ENCODE measurements at places on chromosomes 6 and 20.

DNA sequence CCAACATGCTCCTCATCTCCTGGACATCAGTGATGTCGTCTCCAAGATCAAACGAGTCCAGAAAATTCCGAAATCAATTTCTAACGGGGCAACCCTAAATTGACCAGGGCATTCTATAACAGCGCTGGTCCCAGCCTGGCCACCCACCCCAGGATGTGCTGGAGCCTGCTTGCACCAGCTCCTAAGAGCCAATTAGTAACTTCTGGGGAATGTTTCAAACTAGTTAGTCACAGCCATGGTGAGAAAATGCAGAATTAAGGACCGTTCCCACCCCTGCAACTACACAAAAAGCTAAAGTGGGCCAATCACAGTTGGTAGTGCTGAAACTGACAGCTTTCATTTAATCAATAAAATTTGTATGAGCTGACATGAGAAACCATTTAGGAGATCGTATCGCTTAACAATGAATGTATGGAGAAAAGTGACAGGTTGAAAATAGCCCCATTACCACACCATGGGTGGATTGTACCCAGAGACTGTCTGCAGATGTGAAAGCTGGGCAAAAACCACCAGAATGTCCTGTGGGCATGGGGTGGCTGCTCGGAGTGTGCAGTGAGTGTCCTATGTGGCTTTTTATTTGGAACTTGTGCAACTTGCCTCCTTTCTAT is 165.7 kb upstream of the AFDN start:
- no peak for DNase-seq

DNA sequence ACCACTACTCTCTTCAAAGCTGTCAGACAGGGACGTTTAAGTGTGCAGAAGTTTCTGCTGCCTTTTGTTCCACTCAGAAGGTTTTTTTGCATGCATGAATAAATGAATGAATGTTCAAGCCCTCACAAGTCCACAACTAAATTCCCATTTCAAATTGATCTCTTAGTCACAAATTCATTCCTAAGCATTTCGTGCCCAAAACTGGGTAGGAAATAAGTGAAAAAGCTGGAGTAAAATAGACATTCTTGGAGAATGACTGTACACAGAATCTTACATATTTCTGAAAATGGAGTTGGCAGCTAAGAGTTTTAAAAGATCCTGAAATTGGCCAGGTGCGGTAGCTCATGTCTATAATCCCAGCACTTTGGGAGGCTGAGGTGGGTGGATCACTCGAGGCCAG is 117.6 kb downstream of the PERP start:
- DNase-seq, result no peak

DNA sequence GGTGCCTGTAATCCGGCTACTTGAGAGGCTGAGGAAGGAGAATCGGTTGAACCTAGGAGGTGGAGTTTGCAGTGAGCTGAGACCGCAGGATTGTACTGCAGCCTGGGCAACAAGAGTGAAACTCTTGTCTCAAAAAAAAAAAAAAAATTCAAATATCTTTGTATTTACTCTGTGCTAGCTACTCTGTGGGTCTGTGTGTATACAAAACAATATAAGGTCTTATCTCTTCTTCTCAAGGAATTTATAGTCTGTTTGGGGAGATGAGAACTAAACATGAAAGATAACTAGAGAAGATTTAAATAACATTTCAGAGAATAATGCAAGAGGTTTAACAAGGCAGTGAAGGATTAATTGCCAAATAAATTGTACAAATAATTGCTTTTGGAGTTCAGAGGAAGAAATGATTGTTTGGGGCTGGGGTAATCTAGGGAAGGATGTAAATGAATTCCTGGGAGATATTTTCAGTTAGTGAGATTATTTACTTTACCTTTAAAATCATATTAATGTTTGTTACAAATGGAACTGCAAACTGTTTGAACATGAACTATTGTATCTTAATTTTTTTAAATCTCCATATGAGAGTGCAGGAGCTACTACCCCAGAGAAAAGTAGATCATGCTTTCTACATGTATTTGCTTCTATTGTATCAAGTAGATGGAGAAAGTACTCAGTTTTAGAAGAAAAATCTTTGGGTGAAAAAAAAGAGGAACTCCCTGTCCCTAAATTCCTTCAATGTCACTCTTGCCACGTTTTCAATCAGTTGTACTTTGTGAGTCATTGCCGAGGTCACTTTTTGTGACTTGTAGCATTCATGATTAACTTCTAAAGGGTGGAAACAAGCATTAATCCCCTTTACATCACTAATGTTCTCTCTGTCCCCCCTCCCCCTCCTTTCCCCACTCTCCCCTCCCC is 39.0 kb downstream of the NCOA3 start:
- DNase-seq, result no peak

GRCh38 chr20:25009218-25010145 is 16.9 kb upstream of the APMAP start:
- no peak for DNase-seq

DNA sequence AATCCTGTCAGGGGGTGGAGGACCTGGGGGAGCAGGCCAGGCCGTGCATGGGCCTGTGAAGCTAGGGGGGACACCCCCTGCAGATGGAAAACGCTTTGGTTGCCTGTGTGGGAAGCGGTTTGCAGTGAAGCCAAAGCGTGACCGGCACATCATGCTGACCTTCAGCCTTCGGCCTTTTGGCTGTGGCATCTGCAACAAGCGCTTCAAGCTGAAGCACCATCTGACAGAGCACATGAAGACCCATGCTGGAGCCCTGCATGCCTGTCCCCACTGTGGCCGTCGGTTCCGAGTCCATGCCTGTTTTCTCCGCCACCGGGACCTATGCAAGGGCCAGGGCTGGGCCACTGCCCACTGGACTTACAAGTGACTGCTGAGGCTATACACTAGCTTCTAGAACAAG is 1.8 kb downstream of the ZBTB9 start:
- no peak for DNase-seq

- no peak for DNase-seq
Measured at GRCh38 chr6:125738276-125738675, 11.2 kb upstream of the HEY2 start.

DNA sequence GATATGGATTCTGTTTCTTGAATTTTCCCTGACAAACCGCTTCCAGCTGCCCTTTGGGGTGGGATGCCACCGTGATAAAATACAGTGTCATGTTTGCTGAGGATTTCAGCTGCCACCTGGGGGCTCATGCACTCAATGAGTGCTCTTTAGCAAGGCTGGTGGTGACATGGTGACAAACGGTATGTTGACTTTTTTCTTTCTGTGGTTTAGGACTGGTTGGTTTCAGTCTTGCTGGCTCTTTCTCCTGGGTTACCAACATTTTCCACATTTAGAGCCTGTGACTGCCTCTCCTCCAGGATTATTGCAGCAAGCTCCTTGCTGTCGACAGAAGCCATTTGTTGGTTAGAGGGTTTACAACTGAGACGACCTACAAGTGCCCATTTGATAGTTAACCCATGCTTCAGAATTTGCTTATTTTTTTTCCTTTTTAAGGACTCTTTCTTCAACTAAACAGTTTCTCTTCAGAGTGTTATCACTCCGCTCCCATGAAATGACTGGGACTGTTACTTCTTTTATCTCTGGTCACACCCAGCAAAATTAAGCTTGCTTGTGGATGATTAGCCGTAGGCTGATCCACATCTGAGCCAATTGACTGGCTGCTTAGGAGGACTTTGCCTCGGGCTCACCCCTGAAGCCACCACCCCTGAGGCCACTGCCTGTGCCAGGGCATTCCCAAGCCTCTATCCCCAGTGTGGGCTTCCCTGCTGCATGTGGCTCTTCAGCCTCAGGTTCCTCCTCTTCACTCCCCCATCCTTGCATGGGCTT is 48.4 kb upstream of the CDYL start:
- no peak for DNase-seq

GRCh38 chr20:38441916-38442315 is 6.8 kb upstream of the SNHG17 start:
- no peak for DNase-seq

DNA sequence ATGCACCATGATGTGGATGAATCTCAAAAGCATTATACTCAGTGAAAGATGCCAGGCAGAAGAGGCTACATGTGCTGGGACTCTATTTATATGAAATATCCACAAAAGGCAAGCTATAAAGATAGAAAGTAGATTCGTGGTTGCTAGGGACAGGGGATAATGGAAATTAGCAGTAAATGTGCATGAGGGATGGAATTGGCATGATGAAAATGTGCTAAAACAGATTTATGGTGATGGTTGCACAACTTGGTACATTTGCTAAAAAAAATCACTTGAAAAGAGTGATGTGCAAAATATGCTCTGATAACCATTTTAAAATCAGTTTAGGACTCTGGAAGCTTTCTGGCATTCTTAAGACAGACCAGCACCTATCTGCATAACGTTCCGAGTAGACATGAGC is 61.6 kb downstream of the ALDH8A1 start:
- no peak for DNase-seq

DNA sequence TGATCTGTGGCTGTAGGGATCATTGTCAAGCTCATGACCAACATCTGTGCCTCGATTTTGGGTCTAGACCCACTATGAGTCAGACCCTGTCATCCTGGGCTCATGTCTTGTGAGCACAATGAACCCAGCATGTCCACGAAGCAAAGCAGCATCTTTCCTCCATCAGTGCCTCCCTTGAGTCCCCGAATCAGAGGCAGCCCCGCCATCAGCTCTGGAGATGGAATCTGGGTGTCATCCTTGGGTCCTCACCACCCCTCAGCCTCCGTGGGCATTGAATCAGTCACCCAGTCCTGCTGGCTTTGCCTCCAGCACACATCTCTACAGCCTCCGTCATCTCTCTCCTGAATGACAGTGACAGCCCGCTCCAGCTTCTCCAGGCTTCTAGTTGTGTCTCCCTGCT is 56.9 kb downstream of the CHMP4B start:
- DNase-seq, result no peak

- DNase-seq, result no peak
Measured at GRCh38 chr6:142913036-142913510, 31.9 kb downstream of the HIVEP2 start.

DNA sequence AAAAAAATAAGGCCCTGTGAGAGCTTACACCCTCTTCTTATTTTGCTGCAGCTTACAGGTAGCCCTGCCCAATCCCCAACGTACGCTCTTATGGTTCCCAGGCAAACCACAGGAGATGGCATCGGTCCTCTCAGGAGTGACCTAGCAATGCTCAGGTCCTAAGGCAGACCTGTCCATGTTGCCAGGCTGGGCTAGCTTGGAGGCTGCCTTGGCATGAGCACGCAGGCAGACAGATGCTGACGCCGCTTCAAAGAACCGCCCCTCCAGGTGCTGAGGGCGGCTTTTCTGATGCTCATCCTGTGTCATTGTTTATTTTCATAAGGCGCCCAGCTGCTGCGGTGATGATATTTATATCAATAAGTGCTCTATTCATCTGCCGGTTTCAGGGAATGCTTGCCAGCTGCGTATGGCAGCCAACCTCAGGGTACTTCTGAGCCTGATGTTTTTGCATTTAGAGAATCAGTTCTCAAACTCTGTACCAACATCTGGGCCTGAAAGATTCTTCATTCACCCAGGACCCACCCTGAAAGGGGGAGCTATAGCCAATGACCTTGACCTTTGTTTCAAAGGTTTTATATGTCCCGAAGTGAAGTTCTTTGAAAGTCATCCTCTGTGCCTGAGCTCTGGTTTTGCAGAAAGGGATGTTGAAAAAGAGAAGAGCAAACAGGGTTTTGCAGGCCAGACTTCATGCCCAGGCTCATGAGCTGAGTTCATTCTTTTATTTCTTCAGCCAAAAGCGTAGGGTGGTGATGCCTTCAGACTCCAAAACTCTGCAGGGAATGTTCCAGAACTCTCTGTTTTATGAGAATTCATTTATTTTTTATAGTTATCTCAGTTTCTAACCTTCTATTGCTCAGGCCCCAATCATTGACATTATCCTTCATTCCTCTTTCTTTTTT is 475.6 kb upstream of the CHD6 start:
- no peak for DNase-seq

GRCh38 chr20:42553374-42553773 is 636.3 kb downstream of the PTPRT start:
- no peak for DNase-seq

- no peak for DNase-seq
Measured at GRCh38 chr6:147029923-147030322, 174.3 kb upstream of the STXBP5 start.

- no peak for DNase-seq
Measured at GRCh38 chr6:122628714-122629113, 18.5 kb downstream of the PKIB start.

GRCh38 chr6:117267054-117267347 is 1.6 kb downstream of the VGLL2 start:
- DNase-seq, result no peak

DNA sequence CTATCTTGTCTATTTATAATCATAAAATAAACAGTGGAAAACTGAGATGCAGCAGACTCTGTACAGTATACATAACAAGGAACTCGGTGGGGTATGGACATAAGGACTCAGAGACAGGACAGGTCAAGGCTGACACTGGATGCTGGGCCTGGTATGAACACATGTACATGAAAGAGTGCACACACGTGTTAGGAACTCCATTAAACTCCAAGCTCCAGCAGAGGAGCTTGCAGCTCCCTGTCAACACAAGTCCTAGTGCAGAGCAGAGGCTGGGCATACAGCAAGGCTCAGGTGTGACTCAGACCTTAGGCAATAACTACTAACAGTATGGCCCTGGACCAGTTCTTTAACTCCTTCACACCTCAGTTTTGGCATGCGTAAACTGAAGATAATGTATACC is 17.1 kb downstream of the NAPB start:
- DNase-seq, result no peak

DNA sequence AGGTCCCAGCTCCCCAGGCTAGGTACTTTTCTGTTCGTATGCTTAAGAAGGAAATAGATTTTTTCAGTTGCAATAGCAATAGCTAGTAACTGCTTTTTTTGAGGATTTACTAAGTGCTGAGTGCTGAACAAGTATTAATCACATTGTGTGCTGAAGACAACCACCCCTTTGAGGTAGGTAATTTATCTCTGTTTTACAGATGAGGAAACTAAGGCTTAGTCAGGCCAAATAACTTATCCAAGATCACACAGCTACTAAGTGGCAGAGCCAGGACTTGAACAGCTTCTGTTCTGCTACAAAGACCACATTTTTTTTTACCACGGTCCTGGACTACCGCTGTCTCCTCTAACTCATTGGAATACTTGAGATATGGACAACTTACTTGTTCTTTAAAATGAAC is 39.8 kb downstream of the LRRN4 start:
- no peak for DNase-seq

DNA sequence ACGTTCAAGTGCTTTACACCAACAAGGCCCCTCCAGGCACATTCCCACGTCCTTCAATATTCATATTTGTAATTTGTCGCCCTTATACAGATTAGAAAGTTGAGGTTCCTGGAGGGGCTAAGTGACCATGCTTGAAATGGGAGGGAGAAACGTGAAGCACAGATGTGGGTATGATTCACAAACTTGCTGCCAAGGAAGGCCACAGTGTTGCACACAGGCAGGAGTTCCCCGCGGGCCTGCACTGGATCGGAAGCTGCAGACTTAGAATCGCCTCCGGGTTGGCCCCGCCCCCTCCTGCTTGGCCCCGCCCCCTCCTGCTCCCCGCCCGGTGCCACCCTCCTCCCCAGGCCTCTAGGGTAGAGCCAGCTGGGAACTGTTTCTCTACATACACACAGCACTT is 58.2 kb upstream of the QKI start:
- no peak for DNase-seq

All from thoracic aorta (tissue), 2 donors.